Upper lobe of right lung (tissue), 1 donor: ENCODE measurements at places on chromosomes 11 and 22.

DNA sequence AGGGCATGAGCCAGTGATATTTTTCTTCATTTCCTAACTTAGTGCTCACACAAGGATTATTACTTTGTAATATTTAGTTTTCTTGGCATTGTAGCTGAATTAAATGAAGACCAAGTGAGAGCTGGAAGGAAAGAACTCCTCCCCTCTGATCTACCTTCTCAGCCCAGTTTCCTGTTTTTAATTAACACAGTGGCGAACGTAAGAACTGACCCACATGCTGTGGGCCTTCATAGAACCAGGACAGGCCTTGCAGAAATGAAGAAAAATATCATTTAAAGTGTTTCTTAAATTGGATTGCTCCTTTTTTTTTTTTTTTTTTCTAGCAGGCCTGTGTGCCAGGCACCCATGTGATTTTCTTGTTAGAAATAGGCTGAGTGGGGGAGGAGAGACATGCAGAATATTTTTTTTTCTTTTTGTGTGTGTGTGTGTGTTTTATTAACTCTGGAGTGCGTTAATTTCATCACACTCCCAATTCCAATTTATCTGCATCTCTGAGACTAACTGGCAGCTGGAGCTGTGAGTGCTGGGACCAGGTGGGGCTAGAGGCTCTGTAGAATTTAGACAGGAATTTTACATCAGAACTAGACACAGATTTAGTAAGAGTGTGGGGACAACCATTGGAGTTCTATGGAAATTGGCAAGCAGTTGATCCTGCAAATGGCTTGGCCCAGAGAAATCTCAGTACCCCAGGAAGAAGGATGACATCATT is 320.5 kb downstream of the DDX10 start:
- H3K27me3 ChIP-seq, result no peaks in the 10 kb centered on the region
- no peak for DNase-seq
- no peak overlapping the region for H3K27ac ChIP-seq
- no peak overlapping the region for H3K4me3 ChIP-seq
- H3K36me3 ChIP-seq, result no peaks in the 10 kb centered on the region

DNA sequence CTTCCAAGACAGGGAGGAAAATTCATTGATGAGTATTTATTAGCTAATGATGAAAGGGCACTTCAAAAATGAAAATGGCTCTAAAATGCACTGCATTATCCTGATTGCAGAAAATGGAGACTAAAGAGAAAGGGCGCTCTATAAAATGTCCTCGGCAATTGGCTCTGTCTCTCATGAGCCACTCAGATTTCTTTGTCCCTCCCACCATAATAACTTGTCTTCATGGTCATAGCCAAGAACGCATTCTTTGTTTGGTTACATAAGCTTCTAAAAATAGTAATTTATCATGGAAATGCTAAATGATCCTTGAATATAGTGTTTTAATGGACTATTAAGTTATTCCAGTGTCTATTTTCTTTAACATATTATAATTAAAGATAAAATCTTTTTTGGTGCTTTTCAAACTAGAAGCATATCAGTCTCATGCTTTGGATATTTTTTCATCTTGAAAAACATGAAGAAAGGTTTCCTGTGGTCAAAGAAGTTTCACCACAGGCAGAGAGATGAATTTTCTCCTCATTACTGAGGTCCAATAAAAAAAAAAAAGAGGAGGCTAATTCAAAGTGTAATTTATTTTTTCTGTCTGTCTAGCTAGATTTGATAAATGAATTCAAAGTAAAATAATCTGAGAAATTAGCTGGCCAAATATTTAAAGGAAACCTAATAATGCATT is 238.1 kb upstream of the BLID start:
- H3K27me3 ChIP-seq, result no peaks in the 10 kb centered on the region
- H3K4me3 ChIP-seq, result no peak overlapping the region
- no peak for DNase-seq
- H3K27ac ChIP-seq, result peak overlapping the region; percentile 14

- H3K4me1 ChIP-seq, result peaks cover 35% of the 10 kb centered on the region
- no peaks in the 10 kb centered on the region for H3K36me3 ChIP-seq
- H3K27me3 ChIP-seq, result no peaks in the 10 kb centered on the region
- no peak for DNase-seq
- H3K4me3 ChIP-seq, result peak overlapping the region; percentile 60
These were observed 724 bp upstream of the RASGRP2 start for GRCh38 chr11:64744544-64745188.

DNA sequence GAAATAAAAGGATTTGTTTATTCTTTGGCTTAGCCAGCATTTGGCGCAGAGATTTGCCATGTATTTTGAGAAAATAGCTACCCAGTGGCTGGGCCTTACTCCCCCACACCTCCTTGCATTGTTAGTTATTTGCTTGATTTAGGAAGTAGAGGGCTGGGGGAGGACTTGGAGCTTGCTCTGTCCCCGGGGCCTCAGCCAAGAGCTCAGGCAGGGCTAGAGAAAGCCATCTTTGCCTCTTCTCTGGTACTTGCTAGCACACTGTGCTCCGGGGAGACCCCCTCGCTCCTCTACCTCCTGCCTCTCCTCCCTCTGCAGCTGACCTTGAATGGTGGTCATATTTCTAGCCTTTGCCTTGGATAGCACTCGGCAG is 93.0 kb downstream of the SCN3B start:
- H3K4me3 ChIP-seq, result no peak overlapping the region
- H3K27ac ChIP-seq, result no peak overlapping the region
- no peaks in the 10 kb centered on the region for H3K4me1 ChIP-seq
- no peak for DNase-seq

DNA sequence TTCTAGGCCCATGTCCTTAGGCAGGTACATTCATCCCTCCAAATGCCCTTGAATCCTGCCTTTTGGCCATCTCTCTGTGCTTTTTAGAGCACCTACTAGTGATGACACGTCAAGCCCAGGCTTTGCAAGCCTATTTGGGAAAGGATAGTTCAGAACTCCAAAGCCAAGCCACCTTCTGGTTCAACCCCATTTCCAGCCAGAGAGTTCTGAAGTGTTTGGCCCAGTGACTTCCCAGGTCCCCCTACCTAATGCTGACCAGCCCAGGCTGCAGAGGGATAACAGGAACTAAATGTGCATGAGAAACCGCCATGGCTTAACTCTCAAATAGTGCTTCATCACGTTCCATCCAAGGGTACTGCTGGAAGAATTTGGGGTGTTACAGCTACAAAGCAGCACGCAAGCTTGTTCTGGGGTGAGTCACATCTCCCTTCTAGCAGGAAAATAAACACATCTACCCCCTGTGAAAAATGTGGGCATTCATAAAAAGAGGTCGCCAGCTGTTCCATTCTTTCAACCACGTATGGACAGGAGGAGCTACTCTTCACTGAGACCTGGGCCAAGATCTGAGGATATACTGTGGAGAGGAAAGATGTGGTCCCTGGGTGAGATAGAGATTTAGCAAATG is 2.0 kb upstream of the FXYD6 start:
- no peak overlapping the region for H3K4me3 ChIP-seq
- peaks cover 40% of the 10 kb centered on the region for H3K27me3 ChIP-seq
- peaks cover 32% of the 10 kb centered on the region for H3K4me1 ChIP-seq
- DNase-seq, result no peak
- H3K27ac ChIP-seq, result no peak overlapping the region

DNA sequence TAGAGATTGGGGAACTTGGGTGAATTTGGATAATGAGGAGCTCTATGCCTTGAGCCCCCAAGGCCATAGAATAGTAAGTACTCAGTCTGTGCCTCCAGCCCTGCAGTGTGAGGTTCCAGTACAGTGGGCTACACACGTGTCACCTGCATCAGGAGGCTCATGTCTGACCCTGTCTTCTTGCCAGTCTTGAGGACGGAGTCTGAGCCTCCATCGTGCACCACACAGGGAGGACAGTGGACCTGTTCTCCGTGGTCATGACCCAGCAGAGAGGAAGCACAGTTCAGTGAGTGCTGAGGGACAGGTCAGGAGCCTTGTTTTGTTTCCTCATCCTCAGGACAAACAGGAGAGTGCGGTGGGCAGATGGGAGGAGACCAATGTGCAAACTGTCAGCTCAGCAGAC is 30.8 kb downstream of the RPS13 start:
- DNase-seq, result no peak
- H3K27ac ChIP-seq, result no peak overlapping the region
- no peaks in the 10 kb centered on the region for H3K36me3 ChIP-seq
- no peaks in the 10 kb centered on the region for H3K4me1 ChIP-seq

DNA sequence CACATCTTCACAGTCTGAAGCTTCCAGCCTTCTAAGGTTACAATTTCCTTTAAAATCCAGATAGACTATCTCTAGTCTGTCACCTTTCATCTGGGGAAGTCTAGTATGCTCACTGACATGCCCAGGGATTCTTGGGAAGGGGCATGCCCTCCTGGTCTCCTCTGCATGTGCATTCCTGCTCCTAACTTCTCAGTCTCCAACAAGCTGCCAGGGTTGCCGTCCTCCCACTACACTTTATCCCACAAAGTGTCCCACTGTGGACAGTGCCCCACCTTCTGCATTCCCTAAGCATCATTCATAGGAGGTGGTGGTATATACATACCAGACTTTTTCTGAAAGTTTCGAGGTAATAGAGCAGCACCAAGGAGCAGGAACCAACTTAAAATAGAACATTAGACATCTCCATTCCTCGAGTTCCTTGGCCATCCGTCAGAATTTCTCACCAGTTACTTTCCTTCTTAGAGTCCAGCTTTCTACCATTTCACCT is 28.7 kb downstream of the EIF3F start:
- H3K27me3 ChIP-seq, result peaks cover 41% of the 10 kb centered on the region
- peaks cover 6% of the 10 kb centered on the region for H3K4me1 ChIP-seq
- no peaks in the 10 kb centered on the region for H3K36me3 ChIP-seq
- no peak overlapping the region for H3K4me3 ChIP-seq

GRCh38 chr11:33373636-33374035 is 116.5 kb downstream of the HIPK3 start:
- no peak overlapping the region for H3K4me3 ChIP-seq
- peaks cover 32% of the 10 kb centered on the region for H3K27me3 ChIP-seq
- H3K4me1 ChIP-seq, result no peaks in the 10 kb centered on the region
- no peak overlapping the region for H3K27ac ChIP-seq
- H3K36me3 ChIP-seq, result no peaks in the 10 kb centered on the region

GRCh38 chr11:8932564-8933180 is at the start of gene C11orf16:
TSS of gene C11orf16 (minus strand) at chr11:8932947. CDS start at chr11:8932308, 639 bp downstream.
- H3K4me3 ChIP-seq, result no peak within 1 kb of the TSS
- H3K27ac ChIP-seq, result no peak within 1 kb of the TSS
- H3K27me3 ChIP-seq, result no peaks in the 10 kb centered on the region
- no peaks in the 10 kb centered on the region for H3K36me3 ChIP-seq
- no peaks in the 10 kb centered on the region for H3K4me1 ChIP-seq

- no peaks in the 10 kb centered on the region for H3K27me3 ChIP-seq
- DNase-seq, result no peak
- H3K36me3 ChIP-seq, result peaks cover 5% of the 10 kb centered on the region
- H3K4me3 ChIP-seq, result no peak overlapping the region
- peaks cover 13% of the 10 kb centered on the region for H3K4me1 ChIP-seq
These were observed 19.8 kb downstream of the SLCO2B1 start for GRCh38 chr11:75170516-75171201.

DNA sequence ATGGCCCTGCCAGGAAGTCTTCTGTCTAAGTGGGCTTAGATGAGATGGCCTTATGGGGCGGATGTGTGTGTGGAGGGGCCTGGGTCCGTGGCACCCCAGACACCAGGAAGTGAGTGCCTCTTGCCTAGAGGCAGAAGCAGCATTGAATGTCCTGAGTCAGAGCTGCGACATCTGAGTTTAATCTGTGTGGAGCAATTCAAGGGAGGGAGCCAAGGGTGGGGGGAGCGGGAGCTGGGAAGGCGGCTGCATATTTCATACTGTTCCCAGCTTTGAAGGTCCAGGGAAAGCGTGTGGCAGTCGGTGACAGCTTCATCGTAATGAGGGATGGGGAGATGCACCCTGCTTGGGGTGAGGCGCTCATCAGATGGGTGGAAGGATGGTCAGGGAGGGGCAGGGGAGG is 73.5 kb upstream of the THY1 start:
- no peaks in the 10 kb centered on the region for H3K36me3 ChIP-seq
- H3K4me3 ChIP-seq, result no peak overlapping the region
- H3K27me3 ChIP-seq, result no peaks in the 10 kb centered on the region
- H3K4me1 ChIP-seq, result no peaks in the 10 kb centered on the region

DNA sequence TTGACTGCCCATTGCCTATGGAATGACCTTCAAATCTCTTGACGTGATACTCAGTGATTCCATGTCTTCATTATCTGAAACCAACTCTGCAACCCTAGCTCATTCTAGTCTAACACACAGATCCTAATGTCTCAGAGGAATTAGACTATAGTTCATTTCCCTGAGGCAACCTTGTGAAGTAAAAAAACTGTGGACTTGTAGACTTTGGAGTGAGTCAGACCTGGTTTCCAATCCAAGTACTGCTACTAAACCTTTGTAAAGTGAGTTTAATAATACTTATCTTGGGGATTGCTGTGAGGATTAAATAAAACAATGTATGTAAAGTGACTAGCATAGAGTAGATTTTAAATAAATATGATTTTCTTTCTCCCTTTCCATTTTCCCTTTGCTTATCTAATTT is 226.1 kb downstream of the BLID start:
- no peak overlapping the region for H3K4me3 ChIP-seq
- DNase-seq, result no peak
- H3K27me3 ChIP-seq, result no peaks in the 10 kb centered on the region
- no peaks in the 10 kb centered on the region for H3K36me3 ChIP-seq
- H3K27ac ChIP-seq, result no peak overlapping the region

DNA sequence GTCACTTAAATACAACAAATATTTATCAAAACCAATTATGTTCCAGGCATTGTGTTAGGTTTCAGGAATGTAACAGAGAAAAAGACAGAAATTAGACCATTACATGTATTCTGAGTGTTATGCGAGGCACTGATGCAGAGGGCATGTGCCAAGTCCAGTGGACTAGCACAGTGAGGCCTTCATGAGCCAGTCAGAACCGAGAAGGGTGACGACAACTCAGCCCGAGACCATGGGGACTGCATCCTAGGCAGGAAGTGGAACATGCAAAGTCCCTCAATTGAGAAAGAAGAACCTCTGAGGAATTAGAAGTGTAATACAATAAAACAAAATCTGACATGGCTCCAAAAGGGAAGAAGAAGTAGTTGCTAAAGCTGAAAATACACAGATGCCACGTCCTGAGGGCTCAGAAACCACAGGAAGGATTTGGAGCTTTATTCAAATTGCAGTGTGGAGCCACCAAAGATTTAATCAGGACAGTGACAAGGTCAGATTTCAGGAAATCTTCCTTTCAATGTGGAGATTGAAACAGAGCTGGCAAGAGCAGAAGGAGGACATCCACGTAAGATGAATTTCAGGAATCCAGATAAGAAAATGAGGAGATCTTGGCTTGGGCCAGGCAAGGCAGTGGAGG is 529.6 kb downstream of the NTM start:
- no peaks in the 10 kb centered on the region for H3K4me1 ChIP-seq
- H3K27ac ChIP-seq, result no peak overlapping the region
- no peaks in the 10 kb centered on the region for H3K36me3 ChIP-seq
- H3K27me3 ChIP-seq, result peaks cover 8% of the 10 kb centered on the region

GRCh38 chr22:40768206-40768605 is 50.9 kb downstream of the SLC25A17 start:
- DNase-seq, result no peak
- no peaks in the 10 kb centered on the region for H3K27me3 ChIP-seq

- H3K4me3 ChIP-seq, result no peak overlapping the region
- no peaks in the 10 kb centered on the region for H3K36me3 ChIP-seq
- no peaks in the 10 kb centered on the region for H3K4me1 ChIP-seq
- no peak for DNase-seq
- H3K27ac ChIP-seq, result no peak overlapping the region
These were observed 69.7 kb upstream of the TCF20 start for GRCh38 chr22:42340150-42340549.

GRCh38 chr11:134405436-134405835 is 6.6 kb downstream of the B3GAT1 start:
- DNase-seq, result no peak
- H3K36me3 ChIP-seq, result no peaks in the 10 kb centered on the region
- no peak overlapping the region for H3K27ac ChIP-seq
- peaks cover 38% of the 10 kb centered on the region for H3K27me3 ChIP-seq

- H3K4me3 ChIP-seq, result no peak overlapping the region
- H3K27me3 ChIP-seq, result no peaks in the 10 kb centered on the region
- H3K27ac ChIP-seq, result no peak overlapping the region
- no peaks in the 10 kb centered on the region for H3K4me1 ChIP-seq
These were observed 125.6 kb upstream of the CSNK2A3 start for GRCh38 chr11:11478687-11479086.
